Motor neuron (in vitro differentiated cells): ENCODE measurements at places on chromosomes 7 and 10. TPM values are rescaled to one million over a fixed set of nuclear protein-coding genes. Genes with fewer than 3 reads are reported as not detected.

SUGCT gene
- total RNA-seq, result 5.4 and 5.7 TPM in 2 replicates

DNAH11 gene
- total RNA-seq, result 2.0 and 4.2 TPM in 2 replicates

TET1 gene
- total RNA-seq, result 22.9 and 23.7 TPM in 2 replicates

UBTD1 gene
- 1.9 and 2.9 TPM in 2 replicates for total RNA-seq

SEC31B gene
- total RNA-seq, result 8.5 and 8.6 TPM in 2 replicates

ESYT2 gene
- 15.5 and 16.8 TPM in 2 replicates for total RNA-seq
